ENCODE measurements at places on chromosomes 3 and 15.
A peak's percentile ranks its signal among the peaks of the same experiment; 100 is the strongest.

GRCh38 chr3:150232992-150233451 lies 175.1 kb upstream of the TSC22D2 start:
- peak; percentile 10 for DNase-seq

- no peak for DNase-seq
These were observed 327 bp upstream of the CCDC13 start for GRCh38 chr3:42773409-42773751.

- DNase-seq, result no peak
These were observed 52.2 kb upstream of the TBC1D21 start for GRCh38 chr15:73821181-73821580.

DNA sequence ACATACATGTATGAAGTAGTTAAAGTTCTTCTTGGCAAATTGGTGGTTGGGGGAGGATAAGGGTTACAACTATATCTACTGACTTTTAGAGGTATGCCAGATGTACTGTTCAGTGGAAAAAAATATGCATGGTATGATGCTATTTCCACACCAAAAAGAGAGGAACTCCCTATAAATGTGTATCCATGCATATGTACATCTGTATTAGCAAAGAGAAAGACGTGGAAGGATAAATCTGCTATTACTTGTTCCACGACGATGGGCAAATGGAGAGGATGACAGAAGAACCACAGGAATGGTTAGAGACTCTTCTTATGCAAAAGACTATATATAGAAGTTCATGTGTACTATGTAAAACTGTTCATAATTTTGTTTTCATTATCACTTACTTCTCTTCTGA lies 197.6 kb downstream of the RORA start:
- DNase-seq, result no peak

- no peak for DNase-seq
These were observed 367.3 kb downstream of the NAALADL2 start for GRCh38 chr3:175226444-175226843.

GRCh38 chr3:171165499-171165921 lies 139.0 kb upstream of the SLC2A2 start:
- DNase-seq, result no peak

DNA sequence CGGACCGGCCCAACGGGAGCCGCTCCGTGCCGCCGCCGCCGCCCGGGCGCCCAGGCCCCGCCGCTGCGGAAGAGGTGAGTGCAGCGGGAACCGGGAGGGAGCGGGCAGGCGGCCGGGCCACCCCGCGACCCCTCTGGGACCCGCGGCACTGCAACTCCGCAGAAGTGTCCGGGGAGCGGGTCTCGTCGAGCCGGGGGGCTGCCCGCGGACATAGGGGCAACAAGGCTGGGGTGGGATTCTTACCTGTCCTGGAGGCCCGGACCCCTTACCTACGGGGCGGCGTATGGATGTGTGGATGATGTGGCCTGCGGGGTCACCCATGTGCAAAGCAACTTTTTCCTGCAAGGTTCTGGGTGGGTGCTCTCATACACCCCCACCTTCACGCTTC lies 361 bp downstream of the SEMA3F start:
- no peak for DNase-seq

GRCh38 chr3:71688121-71688520 lies 37.1 kb downstream of the EIF4E3 start:
- no peak for DNase-seq

GRCh38 chr3:4476496-4476895 lies 9.4 kb upstream of the SUMF1 start:
- no peak for DNase-seq

DNA sequence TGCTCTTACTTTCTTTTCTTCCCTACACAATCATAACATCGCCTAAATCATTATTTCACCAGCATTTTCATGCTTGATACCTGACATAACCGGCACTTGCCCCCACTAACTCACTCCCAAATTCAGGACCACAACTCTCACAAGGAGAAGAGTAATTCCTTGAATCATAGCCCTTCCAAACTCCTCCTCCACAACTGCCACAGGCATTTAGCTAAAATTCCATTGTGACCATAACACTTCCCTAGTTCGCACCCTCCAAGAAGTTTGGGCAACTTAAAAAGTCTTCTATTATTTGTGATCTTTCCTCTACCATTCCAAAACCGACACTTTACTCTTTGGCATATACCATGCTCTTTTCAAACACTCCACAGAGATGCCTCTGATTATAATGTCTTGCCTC lies 59.4 kb upstream of the XRN1 start:
- no peak for DNase-seq

DNA sequence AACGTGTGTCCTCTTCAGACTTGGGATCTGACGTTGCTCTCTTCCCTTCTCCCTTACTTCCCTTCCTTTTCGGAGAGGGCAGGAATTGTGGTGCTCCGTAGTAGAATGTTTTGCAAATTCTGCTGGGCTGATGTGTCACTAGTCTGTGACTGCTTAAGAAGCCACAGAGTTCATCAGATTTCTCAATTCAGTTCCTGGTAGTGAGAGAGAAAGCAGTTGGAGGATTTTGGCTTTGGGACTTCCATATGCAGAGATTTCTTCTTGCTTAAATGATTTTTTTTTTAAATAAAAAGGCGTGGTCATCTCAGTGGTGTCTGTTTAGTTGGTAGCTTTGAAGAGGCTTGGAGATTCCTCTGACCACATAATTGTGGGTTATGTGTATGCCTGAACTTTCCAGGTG lies 10.1 kb downstream of the CEMIP start:
- DNase-seq, result no peak

DNA sequence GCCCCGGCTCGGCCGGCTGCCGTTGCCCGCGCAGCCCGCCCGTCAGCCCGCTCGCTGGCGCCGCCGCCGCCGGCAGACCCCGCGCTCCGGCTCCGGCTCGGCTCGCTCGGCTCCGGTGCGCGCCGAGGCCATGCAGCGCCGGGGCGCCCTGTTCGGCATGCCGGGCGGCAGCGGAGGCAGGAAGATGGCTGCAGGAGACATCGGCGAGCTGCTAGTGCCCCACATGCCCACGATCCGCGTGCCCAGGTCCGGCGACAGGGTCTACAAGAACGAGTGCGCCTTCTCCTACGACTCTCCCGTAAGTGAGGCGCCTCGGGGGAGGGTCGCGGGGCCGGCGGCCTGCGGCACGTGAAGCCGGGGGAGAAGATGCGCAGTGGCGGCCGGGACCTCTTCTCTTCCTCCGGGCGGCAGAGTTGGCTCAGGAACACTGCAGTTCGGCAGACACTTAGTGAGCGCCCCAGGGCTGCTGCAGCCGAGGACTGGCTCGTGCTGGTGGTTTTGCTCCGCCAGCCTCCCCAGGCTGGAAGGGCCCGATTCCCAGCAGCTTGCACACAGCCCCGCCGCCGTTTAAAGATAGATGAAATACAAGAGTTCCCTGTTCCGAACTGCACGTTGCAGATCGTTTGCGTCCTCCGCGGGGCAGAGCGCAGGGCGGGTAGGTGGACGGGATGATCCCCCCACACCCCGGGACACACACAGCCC lies 407 bp downstream of the USP13 start:
- DNase-seq, result peak; percentile 88

DNA sequence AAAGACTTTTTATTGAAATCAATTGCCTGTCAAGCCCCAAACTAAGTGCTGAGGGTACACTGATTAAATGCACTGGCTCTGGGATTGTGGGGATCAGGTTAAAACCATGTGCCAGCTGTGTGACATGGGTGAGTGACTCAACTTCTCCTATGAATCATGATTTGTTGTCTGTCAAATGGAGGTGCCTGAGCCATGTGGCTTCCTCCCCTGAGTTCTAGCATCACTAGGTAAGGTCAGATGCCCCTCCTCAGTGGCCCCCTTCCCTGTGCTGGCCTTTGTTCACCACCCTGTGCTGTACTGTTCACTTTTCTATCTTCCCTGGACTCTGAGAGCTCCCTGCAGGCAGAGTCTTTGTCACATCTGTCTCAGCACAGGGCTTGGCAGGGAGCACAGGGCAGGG lies 43.6 kb upstream of the ATP2B2 start:
- no peak for DNase-seq

- DNase-seq, result no peak
These were observed 50.8 kb upstream of the CPOX start for GRCh38 chr3:98644168-98644567.

DNA sequence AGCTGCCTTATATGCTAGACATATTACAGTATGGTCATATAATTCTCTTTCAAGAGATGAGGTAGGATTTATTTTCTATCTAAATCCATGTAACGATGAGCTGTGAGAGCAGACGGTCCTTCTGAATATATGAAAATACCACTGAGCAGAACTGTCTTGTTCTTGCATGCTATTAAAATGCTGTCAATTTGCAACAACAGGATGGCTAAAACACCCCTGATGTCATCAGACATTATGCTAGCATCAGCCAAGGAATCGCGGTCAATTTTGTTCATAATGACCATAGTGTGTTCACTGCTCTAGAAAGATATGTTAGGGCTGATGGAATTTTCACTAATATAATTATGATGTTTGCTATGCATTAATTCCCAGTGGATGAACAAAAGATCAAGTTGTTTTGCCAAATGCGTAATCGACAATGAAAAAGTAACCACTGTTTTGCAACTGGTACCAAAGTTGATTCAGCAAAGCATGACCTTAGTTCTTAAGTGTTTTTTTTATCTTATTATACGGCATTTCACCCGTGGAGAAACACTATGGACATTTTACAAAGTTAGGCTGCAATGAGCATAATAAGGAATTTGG lies 765.4 kb upstream of the NR2F2 start:
- DNase-seq, result no peak

GRCh38 chr3:126213379-126214028 lies 33.1 kb upstream of the ALDH1L1 start:
- DNase-seq, result peak; percentile 26

DNA sequence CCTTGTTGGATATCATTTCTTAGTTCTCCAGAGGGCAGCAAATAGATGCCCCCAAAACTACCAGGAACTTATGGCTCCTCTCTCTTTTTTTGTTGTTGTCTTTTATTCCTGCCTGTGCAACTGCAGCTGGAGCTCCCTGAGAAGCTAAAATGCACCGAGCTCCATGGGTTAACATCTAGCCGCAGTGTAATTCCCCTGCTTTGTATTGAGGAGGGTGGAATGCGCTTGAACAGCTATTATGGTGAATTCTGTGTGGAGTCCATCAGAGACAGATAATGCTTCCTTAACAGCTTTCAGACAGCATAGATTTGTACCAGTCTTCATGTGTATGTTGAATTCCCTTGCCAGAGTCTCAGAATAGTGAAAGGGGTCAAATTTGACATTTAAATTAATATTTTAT lies 475.2 kb upstream of the FRG2C start:
- no peak for DNase-seq

- no peak for DNase-seq
These were observed 62.6 kb downstream of the SMAD3 start for GRCh38 chr15:67127965-67128364.

- DNase-seq, result no peak
These were observed 564 bp upstream of the PIGZ start for GRCh38 chr3:196969134-196969659.

DNA sequence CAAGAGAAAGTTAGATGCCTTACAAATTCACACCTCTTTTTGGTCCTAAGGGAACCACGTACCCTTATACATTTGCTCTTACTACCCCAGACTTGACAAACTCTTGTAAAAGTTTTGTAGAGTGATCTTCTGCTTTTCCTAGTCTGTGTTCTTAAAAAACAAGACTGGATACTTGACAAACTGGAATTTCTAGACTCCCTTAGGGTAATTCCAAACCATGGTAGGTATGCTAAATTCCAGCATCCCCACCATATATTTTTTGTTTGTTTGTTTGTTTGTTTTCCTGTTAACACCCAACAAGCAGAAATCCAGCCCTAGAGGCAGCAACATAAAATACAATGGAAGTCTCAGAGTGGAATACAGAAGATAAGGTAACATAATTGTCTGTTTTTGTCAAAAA lies 280.7 kb upstream of the NR2F2 start:
- no peak for DNase-seq

- DNase-seq, result no peak
These were observed 12.7 kb downstream of the SEMA3G start for GRCh38 chr3:52432225-52432624.

DNA sequence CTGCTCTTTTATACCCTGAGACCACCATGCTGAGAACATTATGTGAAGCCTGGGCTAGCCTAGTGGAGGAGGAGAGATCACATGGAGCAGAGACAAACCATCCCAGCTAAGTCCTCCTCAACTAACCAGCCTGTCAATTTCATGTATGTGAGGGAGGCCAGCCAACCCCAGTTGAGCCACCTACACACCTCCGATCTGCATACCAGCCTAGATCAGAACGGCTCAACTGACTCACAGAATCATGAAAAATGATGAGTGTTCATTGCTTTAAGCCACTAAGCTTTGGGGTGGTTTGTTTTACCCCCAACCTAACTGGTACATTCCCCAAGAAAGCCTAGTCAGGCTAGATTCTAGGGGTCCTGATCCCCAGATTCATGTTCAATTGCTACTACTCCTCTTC lies 19.4 kb upstream of the CA12 start:
- no peak for DNase-seq

DNA sequence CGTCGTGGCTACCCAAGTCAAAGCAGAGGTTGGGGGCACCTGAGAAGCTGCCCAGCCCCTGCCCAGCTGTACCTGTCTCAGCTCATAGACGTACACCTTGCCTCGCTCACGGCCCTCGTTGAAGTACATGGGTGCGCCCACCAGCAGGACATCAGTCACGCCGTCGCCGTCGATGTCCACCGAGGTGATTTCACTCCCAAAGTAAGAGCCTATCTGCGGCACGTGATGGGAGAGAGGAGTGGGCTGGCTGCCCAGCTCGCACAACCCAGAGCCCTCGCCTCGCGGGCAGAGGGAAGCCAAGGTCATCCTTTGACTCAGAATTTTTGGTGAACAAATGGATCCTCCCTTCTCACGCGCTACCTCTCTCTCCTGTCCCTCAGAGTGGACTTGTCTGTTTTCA lies 54.7 kb downstream of the FEM1B start:
- DNase-seq, result no peak

DNA sequence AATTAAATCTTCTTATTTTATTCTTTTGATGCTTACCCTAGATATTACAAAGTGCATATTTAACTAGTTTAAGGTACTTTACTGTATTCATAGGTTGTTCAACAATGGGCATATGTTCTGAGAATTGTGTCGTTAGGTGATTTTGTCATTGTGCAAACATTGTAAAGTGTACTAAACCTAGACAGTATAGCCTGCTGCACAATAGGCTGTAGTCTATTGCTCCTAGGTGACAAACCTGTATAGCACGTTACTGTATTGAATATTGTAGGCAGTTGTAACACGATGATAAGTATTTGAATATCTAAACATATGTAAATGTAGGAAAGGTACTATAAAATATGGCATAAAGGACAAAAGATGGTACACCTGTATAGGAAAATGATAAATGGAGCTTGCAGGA lies 100.7 kb downstream of the CACNA2D3 start:
- DNase-seq, result no peak
